Frontal cortex (tissue), 4 donors: ENCODE measurements at places on chromosomes 7 and 10.

DNA sequence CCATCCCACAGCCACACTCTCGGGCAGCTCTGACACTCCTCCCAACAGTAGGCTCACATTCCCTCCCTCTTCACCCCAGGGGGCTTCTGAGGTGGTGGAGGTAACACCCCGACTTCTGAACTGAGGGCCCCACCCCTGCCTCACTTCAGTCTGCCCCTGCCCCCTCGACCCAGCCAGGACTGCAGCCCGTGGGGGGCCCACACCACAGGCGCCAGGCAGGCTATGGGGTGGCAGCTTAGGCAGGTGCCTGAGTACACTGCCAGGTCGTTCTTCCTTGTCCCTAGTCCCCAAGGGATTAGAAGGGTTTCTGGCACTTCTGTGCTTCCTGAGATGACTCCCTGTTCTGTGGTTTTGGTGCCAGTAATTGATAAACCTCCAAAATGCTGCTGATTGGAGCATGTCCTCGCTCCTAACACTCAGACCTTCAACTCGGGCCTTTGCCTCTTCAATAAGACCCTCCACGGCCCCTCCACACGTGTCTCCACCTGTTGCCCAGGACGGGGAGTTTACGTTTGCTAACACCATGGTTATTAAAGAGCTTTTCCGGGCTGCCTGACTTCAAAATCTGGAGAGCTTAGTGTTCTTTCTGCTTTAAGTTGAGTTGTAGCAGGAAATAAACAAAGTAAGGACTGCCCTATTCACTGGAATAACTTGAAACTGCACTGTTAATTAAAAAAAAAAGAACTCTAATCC is 23.8 kb upstream of the LARP4B start:
- DNase-seq: no peak

- no peak for DNase-seq
Observed at GRCh38 chr10:2463316-2463715, 604.0 kb upstream of the PFKP start.

- DNase-seq: no peak
Observed at GRCh38 chr10:23270531-23270930, 74.1 kb downstream of the C10orf67 start.

- no peak for DNase-seq
Observed at GRCh38 chr7:47600199-47601118, 18.5 kb upstream of the TNS3 start.

DNA sequence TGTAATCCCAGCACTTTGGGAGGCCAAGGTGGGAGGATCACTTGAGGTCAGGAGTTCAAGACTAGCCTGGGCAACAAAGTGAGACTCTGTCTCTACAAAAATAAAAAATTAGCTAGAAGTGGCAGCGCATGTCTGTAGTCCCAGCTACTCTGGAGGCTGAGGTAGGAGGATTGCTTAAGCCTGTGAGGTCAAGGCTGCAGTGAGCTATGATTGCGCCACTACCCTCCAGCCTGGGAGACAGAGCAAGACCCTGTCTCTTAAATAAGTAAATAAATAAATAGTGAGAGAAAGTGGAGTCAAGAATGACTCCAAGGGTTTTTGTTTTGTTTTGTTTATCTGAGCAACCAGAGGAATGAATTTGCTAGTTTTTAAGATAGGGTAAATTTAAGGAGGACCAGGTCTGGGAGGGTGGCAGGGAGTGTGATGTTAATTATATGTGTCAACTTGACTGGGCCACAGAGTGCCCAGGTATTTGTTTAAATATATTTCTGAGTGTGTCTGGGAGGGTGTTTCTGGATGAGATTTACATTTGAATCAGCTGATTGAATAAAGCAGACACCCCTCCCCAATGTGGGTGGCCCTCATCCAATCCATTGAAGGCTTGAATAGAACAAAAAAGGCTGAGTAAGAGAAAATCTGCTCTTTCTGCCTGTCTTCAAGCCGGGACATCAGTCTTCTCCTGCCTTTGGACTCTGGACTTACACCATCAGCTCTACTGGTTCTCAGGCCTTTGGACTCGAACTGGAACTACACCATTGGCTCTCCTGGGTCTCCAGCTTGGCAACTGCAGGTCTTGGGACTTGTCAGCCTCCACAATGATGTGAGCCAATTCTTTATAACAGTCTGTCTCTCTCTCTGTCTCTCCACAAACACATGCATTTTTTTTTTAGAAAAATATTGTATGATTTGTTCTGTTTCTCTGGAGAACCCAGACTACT is 23.5 kb downstream of the IMPDH1 start:
- DNase-seq: no peak
